ENCODE measurements at places on chromosomes 16 and 17. TPM values are rescaled to one million over a fixed set of nuclear protein-coding genes. Genes with fewer than 3 reads are reported as not detected.

DNA sequence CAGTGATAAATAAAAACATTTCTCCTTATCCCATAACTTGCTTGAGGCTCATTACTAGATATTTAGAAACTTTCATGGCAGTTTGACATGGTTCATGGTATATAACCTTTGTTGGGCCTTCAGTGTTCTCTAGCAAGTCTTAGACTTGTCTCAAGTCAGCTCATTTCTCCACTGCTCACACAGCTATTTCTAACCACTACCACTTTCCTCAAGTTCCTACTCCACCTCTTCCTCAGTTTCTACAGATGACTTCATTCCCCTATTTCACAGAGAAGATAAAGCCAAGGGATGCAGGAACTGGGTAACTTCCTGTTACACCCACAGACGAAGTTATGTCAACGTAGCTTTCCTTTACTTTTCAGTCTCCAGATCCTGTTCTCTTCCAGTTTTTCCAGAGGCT lies 23.2 kb downstream of the NLK start:
- no peak for DNase-seq

- peak; percentile 65 for DNase-seq
Measured at GRCh38 chr17:1484676-1485422, 7.6 kb downstream of the MYO1C start.

Gene ZNF276
- 15.0 TPM for total RNA-seq

Gene BCAR1
- total RNA-seq, result 68.8 TPM

DNA sequence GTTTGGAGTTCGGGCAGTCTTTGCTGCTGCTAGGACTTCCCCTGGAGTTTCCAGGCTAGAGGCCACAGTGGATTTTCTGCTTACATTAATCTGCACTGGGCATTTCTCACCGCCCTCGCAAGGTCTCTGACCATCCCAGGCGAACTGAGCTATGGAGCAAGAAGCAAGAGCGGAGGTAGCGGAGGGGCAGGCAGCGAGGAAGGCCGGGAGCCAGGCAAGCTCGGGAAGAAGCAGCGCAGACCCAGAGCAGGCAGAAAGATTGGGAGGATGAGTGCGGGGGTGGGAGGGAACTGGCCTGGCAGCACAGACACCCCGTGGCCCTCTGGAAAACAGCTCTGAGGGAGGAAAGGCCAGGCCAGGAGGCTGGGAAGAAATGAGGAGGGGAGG lies 3.8 kb downstream of the COTL1 start:
- DNase-seq, result no peak

DNA sequence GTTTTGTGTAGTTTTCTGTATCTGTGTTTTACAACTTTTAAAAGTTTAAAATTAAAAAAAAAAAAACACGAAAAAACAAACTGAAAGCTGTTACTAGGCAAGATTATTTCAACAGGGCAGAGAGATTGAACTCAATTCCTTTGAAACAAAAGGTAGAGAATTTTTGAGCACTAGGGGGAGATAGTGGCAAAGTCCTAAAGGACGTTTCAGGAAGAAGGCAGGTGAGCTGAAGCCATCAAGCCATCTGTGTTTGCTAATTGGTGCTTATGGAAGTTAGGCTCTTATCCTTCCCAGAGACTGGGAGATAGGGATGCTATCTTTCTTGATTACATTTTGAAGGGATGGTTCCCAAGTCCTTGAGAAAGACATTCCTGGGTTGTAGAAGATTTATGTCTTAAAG lies 70.6 kb upstream of the CLEC3A start:
- DNase-seq, result no peak

DNA sequence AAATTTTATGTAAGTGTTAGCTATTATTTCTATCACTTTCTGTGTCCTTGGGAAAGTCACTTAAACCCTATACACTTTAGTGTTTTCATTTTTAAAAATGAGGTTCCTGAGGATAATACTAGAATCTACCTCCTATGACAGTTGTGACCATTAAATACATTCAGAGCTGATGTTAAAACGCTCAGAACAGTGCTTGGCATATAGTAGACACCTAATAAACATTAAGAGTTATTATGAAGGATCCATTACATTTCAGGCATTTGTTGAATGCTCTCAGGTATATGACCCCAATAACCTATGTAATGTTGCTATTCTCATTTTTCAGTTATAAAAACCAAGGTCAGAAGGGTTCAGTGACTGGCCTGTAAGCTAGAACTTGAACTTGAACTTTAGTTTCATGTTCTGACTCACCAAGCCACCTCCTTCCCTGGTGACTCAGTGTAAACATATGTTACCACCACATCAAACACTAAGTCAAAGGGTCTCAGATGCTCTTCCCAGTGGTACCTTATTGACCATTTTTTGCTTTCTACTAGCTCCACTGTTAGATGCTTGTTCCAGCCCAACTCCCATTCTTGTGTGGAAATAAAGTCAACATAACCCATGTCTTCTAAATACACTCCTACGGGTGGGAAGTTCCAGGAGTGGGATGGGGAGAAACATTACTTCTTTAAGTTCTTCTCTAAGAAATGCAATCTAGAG lies 47.6 kb downstream of the HSD17B2 start:
- DNase-seq, result no peak

Gene HOXB3
- 2.3 TPM for total RNA-seq

Gene IL21R
- total RNA-seq, result 0.65 TPM

GRCh38 chr16:81831722-81832126 lies 52.6 kb downstream of the PLCG2 start:
- DNase-seq, result peak; percentile 73

All from right cardiac atrium (tissue), 5 donors.